Smooth muscle cell of the coronary artery (primary cell): ENCODE measurements at places on chromosomes 1 and 21. TPM values are rescaled to one million over a fixed set of nuclear protein-coding genes. Genes with fewer than 3 reads are reported as not detected.

The COL9A2 gene
- total RNA-seq, result 0.59 and 1.3 TPM in 2 replicates

The CENPF gene
- total RNA-seq, result 0.70 and 9.8 TPM in 2 replicates

The SPAG17 gene
- under 0.01 TPM in 1 of 2 replicates, not detected in the other for total RNA-seq

The ALX3 gene
- total RNA-seq, result not detected in 2 replicates

The CSF1 gene
- total RNA-seq, result 13.6 and 60.3 TPM in 2 replicates

The ENO1 gene
- total RNA-seq, result 1,017 and 1,703 TPM in 2 replicates

The TPTE gene
- total RNA-seq, result not detected in 2 replicates

The CENPL gene
- total RNA-seq, result 3.9 and 9.5 TPM in 2 replicates

The KRTAP10-11 gene
- total RNA-seq, result not detected in 2 replicates

The RGS18 gene
- total RNA-seq, result not detected in 2 replicates

The KCNE2 gene
- not detected in 2 replicates for total RNA-seq

The LCE1C gene
- not detected in 2 replicates for total RNA-seq

The PYHIN1 gene
- 0.47 TPM in 1 of 2 replicates, not detected in the other for total RNA-seq

The DENND2D gene
- 2.5 and 8.5 TPM in 2 replicates for total RNA-seq

The PLEKHO1 gene
- total RNA-seq, result 21.2 and 74.5 TPM in 2 replicates

The NEGR1 gene
- 2.7 and 7.6 TPM in 2 replicates for total RNA-seq

The CR2 gene
- not detected in 2 replicates for total RNA-seq
